Type B pancreatic cell (in vitro differentiated cells): ENCODE measurements at places on chromosomes 3 and 15. TPM values are rescaled to one million over a fixed set of nuclear protein-coding genes. Genes with fewer than 3 reads are reported as not detected.

The GNL3 gene
- 114 and 118 TPM in 2 replicates for total RNA-seq

- H3K4me3 ChIP-seq: no peak overlapping the region
- no peaks in the 10 kb centered on the region for H3K36me3 ChIP-seq
- no peak overlapping the region for H3K27ac ChIP-seq
- H3K27me3 ChIP-seq: no peaks in the 10 kb centered on the region
- no peak for DNase-seq
Observed at GRCh38 chr15:25543196-25543595, 104.4 kb upstream of the UBE3A start.

DNA sequence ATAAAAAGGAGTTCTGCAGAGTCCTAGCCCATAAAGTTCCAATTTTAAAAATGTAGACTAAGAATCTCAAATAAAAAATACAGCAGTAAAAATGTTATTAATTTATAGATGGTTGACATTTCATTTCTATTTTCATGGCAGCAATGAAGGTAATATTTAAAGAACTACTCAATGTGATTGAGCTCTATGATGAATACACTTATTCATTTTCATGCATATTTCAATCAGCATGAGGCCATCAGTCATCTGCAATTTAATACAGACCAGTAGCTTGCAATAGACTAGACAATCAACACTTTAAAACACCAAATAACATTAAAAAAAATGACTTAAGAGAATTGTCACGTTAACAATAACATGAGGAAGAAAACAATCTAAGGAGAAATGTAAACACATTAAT lies 1295.8 kb upstream of the ALCAM start:
- peaks cover 4% of the 10 kb centered on the region for H3K27me3 ChIP-seq
- H3K4me3 ChIP-seq: no peak overlapping the region
- no peaks in the 10 kb centered on the region for H3K36me3 ChIP-seq
- H3K27ac ChIP-seq: no peak overlapping the region
- H3K4me1 ChIP-seq: no peaks in the 10 kb centered on the region

The STXBP5L gene
- total RNA-seq: 3.6 and 5.2 TPM in 2 replicates

- peaks cover 21% of the 10 kb centered on the region for H3K27me3 ChIP-seq
- no peak overlapping the region for H3K27ac ChIP-seq
- H3K4me1 ChIP-seq: no peaks in the 10 kb centered on the region
- H3K4me3 ChIP-seq: no peak overlapping the region
- DNase-seq: no peak
Observed at GRCh38 chr15:78715434-78715833, 74.4 kb upstream of the CHRNB4 start.

GRCh38 chr15:77030928-77031375 lies 36.0 kb downstream of the PSTPIP1 start:
- DNase-seq: peak; percentile 68
- H3K27ac ChIP-seq: no peak overlapping the region
- H3K36me3 ChIP-seq: no peaks in the 10 kb centered on the region
- H3K27me3 ChIP-seq: peaks cover 3% of the 10 kb centered on the region

The GHRL gene
- total RNA-seq: 14.3 and 29.6 TPM in 2 replicates
